ENCODE measurements at places on chromosomes 11 and 22.

- DNase-seq: no peak
Observed at GRCh38 chr11:108535384-108535955, 37.3 kb upstream of the POGLUT3 start.

DNA sequence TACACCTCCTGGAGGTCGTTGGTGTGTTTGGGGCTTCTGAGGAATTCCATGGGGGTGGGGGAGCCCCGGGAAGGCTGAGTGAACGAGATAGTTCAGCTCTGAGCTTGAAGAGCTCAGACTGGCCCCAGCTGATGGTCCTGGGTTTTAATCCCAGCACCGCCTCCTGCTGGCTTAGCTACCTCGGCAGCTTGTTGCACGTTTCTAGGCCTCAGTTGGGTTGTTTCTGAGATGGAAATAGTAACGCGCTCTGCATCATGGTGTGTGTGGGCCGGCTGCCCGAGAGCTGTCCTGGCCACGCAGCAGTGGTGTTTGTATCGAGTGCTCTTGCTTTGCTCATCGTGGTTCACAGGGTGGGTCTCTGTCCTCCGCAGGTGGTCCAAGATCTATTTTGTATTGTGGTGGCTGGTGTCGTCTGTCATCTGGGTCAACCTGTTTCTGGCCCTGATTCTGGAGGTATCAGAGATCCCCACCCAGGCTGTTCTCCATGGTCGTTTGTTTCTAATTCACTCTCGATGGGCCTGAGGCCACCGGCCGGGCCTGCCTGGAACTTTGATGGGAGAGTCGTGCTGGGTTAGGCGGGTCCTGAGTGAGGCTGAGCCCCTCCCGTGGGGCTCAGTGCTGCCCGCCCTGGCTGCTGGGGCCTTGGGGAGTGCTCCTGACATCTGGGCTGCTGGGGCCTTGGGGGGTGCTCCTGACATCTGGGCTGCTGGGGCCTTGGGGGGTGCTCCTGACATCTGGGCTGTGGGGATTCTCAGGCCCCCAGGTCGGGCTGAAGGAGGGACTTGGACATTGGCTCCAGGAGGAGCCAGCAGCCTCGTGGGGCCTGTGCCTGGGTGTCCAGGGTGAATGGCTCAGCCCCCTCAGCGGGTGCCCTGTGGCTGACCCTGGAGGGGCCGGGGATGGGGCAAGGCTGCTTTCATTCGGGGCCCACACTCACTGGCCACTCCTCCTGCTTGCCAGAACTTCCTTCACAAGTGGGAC lies 37.7 kb downstream of the TPCN2 start:
- no peak for DNase-seq

DNA sequence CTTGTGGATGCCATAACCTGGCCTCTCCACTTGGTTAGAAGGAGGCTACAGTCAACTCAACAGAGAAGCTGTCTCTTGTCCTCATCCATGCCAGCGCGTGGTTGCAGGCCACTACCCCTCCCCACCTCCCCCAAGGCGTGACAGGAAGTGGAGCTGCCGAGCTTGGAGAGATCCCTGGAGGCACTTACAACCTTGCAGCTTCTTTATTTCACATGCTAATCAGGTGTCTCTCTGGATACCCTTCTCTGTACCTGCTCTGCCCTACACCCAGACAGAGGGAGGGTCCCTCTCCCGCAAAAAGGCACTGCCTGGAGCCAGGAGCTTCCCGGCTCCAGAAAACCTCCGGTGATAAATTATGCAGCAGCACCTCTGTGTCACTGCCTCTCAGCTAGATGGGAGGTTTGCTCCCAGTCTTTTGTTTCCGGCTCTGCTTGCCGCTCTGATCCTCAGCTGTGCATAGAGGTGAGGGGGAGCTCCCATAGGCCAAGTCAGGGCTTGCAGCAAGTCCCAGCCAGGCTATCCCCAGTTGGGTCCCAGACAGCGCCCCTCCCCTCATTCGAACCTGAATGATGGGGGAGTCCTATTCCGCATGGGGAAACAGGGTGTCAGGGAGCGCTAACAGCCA lies 5.7 kb downstream of the LRP4 start:
- no peak for DNase-seq

GRCh38 chr11:116852261-116853031 lies 15.0 kb upstream of the APOA1 start:
- DNase-seq: no peak

GRCh38 chr11:1773131-1773993 lies 9.6 kb upstream of the CTSD start:
- DNase-seq: no peak

- DNase-seq: no peak
Observed at GRCh38 chr11:102155676-102156075, 45.4 kb downstream of the YAP1 start.

DNA sequence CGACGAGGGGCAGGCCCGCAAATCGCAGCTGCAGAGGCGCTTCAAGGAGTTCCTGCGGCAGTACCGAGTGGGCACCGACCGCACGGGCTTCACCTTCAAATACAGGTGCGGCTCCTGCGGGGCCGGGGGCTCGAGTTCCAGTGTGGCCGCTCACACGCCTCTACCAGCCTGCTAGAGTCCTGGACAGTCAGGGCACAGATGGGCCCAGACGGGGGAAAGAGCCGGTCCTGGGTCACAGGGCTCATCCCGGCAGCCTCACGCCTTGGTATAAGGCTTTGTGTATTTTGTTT lies 506 bp downstream of the MCM5 start:
- DNase-seq: no peak

DNA sequence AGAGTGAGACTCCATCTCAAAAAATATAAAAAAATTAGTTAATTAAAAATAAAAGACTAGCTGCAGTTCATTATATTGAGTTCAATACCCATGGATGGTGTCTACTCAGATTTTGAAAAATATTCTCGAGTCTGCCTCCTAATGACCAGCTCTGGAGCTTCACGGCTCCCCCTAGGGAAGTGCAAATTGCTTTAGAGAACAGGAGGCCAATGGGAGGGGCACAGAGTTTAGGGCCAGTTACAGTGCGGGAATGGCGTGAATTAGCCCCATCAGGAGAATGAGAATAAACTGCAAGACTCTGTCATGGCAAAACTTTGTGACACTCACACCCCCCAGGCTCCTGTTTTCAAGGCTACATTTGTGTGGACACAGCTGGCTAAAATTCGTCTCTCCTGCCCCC lies 4.6 kb downstream of the FGF4 start:
- no peak for DNase-seq

DNA sequence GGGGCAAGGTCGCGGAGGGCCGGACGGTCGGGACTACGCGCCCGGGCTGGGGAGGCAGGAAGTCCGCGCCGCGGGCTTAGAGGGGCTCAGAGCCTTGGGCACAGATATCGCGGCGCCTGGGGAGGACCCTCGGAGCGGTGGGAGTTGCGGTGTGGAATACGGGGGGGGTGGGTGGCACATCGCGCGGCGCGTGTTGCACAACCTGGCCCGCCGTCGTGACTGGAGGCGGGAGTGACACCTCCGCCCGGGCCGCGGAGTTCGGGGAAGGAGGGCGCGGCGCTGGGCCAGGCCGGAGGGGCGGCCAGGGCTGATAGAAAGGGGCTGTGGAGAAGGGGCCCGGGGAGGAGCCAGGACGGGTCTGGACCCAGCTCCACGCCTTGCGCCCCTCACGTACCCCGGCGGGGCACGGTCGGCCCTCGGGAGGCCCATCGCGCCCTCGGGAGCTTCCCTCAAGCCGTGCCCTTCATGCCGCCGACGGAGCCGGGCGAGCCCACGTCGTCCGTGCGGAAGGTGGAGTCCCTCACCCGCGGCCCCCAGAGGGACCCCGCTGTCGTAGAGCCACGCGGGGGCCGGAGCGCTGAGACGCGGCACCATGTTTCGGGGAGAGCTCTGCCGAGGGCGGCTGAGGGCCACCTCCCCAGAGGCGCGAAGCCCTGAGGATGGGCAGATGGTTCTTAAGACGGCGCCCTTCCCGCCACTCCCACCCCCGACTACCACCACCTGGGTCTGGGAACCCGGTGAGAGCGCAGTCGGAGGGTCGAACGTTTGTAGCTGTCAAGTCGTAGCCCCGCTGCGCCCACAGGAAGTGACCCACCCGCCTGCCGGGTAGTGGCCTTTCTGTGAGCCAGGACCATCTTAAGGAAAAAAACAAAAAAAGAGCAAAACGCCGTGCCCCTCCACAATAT lies 729 bp downstream of the IL17RA start:
- DNase-seq: no peak

DNA sequence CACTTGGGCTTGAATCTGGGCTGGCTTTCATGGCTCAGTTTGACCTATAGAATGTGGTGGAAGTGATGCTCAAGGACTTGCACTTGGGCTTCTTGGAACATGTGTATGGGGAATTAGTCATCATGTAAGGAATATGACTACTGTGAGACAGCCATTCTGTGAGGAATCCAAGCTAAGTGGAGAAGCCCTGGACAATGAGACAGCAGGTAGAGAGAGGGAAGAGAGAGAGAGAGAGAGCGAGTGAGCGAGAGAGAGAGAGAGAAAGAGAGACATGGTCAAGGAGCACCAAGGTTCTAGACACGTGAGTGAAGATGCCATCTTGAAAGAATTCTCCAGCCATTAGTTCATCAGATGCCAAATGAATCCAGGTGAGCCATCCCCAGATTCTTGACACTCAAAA lies 261.6 kb upstream of the SORL1-AS1 start:
- DNase-seq: no peak

DNA sequence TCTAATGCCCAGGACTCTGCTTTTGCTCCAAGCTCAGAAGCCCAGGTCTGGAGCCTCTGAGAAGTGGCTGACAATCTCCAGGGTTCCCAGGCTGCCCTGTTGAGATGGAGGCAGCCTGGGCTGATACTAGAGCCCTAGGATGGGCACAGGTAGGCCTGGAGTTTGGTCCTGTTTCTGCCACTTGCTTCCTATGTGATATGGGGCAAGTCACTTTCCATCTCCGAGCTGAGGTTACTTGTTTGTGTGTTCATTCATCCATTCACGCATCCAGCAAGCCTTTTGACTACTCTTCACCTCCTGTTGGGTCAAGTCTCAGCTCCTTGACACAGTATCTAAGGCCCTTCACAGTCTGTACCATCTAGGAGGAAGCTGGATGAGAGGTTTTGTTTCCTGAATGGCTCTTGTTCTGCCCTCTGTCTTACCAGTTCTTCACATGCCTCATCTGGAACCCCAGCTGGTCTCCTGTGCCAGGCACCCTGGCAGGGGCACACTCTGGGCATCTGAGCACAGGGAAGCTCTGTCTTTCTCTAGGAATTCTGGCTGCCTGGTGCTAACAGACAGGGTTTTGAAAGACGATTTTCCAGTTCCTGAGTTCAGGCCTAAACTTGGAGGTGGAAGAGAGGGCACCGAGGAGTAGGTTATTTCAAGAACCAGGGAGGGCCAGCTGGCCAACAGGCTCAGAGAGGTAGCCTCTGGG lies 53.2 kb upstream of the AMPD3 start:
- DNase-seq: no peak
